ENCODE measurements at places on chromosomes 1 and 21. TPM values are rescaled to one million over a fixed set of nuclear protein-coding genes. Genes with fewer than 3 reads are reported as not detected.

- DNase-seq: peak; percentile 31
Measured at GRCh38 chr1:6547301-6547700, 7.0 kb downstream of the NOL9 start.

DNA sequence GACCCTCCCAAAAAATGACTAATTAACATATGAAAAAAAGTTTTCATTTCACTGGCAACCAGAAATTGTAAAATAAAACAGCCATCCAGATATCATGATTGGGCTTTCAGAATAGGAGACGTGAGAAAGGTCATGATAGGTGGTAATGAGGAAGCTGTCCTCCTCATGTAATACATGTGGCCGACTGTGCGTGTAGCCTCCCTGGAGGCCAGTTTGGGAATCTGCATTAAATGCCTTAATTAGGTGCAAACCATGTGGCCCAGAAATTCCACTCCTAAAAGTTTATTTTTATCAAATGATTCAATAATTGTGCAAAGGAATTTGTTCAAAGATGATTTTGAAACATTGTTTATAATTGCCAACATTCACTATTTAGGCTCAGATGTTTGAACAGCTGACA is 127.6 kb upstream of the C1orf105 start:
- no peak for DNase-seq

GRCh38 chr1:26031611-26032220 is 10.1 kb downstream of the EXTL1 start:
- no peak for DNase-seq

DNA sequence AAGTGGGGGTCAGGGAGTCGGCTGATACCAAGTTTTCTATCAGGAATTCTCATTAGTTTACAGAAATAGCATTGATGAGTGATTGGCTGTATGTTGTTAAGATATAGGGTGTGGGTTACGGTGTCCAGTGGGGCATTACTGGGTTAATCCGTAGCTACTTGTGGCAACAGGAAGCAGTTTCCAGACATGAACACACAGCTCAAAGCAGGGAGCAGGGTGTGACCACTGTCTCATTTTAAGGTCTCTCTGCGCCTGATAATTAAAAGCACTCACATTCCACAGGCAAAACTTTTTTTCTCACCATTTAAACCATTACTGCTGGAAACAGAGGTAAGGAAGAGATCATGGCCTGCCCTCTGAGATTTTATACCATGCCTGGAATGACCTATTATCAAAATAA is 114.9 kb downstream of the SIK1 start:
- no peak for DNase-seq

GRCh38 chr1:16164213-16165072 is 8.6 kb upstream of the EPHA2 start:
- peak; percentile 93 for DNase-seq

DNA sequence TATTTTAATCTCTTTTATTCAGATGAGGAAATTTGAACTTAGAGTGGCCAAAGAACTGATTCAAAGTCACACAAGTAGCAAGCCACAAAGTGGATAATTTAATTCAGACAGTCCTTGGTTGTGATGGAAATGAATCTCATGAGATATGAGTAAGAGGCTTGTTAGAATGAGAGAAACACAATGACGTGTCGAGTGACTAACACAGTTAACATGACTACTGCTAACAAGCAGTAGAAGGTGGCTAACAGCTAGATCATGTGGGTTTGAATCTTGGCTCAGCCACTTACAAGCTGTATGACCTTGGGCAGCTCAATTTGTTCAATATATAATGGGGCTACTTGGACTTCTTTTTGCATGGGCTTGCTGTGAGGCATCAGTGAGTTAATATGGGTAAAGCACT is 104.5 kb upstream of the LMO4 start:
- peak; percentile 98 for DNase-seq

- no peak for DNase-seq
Measured at GRCh38 chr1:234253732-234254131, 119.5 kb upstream of the COA6 start.

GRCh38 chr1:28510970-28511440 is 5.2 kb downstream of the RCC1 start:
- DNase-seq: peak; percentile 43

- no peak for DNase-seq
Measured at GRCh38 chr1:156143765-156144489, 9.5 kb upstream of the SEMA4A start.

- peak; percentile 65 for DNase-seq
Measured at GRCh38 chr1:94654031-94654430, 112.5 kb upstream of the F3 start.

- DNase-seq: peak; percentile 22
Measured at GRCh38 chr1:156652131-156652991, 10.4 kb downstream of the BCAN start.

DNA sequence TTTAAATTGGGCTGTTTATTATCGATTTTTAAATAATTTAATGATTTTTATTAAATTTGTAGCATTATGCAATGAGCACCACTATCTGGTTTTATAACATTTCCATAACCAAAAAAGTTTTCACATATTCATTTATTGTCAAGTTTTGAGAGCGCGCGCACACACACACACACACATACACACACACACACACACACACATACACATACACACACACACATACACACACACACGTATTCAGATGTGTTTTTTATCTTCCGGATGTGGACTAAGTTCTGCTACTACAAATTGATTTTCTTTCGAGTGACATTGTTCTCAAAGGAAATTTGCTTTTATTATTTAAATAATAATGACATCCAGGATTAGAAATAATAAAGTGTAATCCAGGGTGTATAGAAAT is 16.3 kb downstream of the CACHD1 start:
- DNase-seq: no peak

DNA sequence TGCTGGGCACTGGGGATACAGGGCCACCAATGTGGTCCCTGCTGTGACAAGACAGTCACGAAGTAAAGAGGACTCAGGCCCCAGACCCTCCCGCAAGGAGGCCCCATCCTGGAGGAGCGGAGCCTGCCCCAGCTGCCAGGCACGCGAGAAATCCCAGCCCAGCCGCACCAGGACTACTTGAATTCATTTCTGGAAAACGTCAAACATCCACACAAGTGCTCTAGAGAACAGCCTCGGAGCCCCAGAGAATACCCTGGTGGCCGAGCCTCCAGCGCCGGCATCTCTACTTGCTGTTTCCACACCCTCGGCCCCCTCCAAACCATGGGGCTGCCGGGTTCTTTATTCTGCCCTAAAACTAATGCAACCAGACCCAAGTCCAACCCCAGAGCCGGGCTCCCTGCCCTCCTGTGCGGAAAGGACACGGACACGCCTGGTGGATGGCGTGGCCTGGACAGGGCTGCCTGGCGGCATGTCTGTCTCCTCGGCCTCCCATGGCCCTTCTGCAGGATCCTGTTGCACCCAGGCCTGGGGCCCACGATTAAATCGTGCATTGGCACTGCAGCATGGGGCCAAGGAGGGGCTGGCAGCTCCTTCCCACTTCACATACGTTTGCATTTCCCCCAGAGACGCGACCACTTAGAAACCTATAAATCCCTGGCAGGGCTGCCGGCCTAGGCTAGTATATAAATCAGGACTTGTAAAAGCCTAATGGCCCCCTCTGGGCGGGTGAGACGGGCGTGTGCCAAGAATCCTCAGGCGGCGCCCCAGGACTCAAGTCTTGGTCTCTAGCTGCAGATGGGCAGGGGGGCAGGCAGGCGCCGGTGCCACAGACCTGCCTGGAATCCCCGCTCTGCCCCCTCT is 41.2 kb downstream of the DMRTB1 start:
- no peak for DNase-seq

GRCh38 chr21:45032977-45033710 is 41.2 kb upstream of the ADARB1 start:
- DNase-seq: no peak

DNA sequence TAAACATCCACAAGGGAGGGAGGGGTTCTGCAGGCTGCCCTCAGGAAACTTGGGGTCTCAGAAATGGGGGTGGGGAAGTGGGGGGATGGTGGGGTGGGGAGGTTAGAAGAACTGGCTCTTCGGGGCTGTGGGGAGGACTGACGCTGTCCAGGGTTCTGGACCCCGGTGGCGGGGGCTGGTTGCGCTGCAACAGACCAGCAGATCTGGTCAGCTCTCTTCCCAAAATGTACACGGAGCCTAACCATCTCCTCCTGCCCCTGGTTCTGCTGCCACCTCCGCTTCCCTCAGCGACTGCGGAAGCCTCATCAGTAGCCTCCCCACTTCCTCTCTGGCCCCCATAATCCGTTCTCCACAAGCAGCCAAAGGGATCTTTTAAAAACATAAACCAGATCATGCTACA is 29.3 kb upstream of the C1QA start:
- DNase-seq: no peak

DNA sequence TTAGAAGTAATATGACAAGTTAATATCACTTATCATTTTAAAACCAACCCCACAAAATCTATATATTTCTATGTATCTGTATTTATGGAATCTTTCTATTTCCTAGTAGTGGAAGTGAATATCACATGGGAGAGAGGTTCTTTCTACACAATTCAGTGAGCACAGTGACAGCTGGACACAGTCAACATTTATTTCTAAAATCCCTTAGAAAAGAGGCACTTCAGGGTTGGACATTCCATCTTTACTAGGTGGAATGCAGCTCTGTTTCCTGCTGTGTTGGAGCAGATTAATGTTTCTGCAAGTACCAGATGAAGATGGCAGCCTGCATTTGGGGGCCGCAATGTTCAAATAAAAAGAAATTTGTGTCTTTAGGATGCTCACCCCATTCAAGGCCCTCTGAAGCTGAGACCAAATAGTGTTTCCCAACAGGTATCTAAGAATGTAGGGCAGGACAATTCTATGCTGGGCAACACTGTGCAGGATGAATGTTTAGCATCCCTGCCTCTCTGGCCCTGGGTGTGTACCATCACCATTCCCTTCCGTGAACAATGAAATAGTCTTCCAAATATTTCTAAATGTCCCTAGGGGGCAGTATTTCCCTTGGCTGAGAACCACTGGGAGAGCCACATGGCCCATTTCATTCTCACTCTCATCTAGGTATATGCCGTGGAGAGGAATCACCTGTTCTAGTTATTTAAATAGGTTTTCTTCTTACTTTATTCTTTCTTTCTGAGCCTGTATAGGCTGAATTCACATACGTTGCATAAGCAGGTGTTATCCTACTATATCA is 394.8 kb downstream of the PRDM2 start:
- peak; percentile 9 for DNase-seq

- DNase-seq: no peak
Measured at GRCh38 chr1:96361961-96362360, 359.6 kb upstream of the PTBP2 start.

DNA sequence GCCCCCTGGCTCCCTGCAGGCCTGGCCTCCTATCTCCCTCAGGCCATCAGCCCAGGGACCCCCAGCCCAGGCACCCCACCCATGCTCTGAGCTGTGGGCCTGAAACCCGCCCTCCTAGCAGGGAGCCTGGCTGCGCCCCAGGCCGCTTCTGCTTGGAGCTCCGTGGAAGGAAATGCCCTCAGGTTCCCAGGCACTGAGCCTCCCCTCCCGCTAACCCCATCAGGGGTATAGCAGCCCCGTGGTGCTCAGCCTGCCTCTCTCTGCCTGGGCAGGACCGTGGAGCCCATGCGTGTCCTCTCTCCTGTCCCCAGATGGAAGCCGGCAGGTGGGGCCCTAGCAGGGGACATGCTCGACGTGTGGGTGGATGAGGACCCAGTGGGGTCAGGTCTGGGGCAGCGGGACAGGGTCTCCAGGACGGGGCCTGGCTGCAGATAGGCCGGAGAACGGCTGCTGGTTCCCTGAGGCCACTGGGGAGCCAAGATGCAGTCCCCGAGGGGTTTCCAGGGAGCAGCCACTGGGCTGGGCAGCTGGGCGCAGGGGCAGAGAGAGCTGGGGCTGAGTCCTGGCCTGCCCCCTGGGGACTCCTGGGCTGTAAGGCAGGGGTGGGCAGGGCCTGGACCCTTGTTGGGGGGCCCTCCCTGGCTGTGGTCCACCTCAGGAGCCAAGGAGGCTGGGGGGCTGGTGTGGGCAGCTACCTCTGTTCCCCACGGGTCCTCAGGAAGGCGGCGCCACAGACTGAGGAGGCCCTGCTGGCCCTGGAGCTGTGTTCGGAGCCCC is 75.5 kb downstream of the MORN1 start:
- DNase-seq: no peak

GRCh38 chr1:166969074-166969677 is 6.2 kb downstream of the ILDR2 start:
- no peak for DNase-seq

DNA sequence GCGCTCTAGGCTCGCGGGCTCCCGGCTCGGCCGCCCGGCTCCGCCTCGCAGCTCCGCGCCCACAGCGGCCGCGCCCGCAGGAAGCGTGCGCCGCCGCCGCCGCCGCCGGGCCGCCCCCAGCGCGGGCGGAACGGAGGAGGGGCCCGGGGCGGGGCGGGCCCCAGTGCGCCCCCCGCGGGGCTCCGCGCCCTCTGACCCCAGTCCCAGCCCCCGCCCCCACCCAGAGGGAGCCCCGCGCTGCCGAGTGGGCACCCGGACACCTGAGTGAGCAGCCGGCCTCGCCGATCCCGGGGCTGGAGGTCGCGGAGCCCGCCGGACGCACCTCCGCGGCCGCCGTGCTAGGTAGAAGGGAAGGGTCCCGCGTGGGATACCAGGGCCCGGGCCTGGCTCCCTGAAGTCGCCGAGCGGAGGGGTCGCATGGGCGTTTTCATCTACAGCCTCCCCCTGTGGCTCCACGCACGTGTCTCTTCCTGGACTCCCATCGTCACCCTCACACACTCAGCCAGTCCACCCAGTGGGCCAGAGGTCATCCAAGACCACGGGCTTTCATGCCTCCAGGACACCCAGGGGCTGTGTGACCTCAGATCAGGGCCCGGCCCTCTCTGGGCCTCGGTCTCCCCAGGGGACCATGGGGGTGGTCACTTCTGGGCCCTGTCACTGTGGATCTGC is at the start of gene SDC3:
Gene SDC3, minus strand, starts transcription at position 63 of the 669 bp plus-strand sequence. CDS start 172 bp downstream, outside the sequence.
- DNase-seq: no peak

GRCh38 chr1:245863566-245864184 is 643.4 kb downstream of the SMYD3 start:
- no peak for DNase-seq

The AKT3 gene
- 15.7 TPM for total RNA-seq

The FLG gene
- 1.0 TPM for total RNA-seq

The RSBN1 gene
- total RNA-seq: 13.7 TPM

The FAM43B gene
- not detected for total RNA-seq

The HUNK gene
- total RNA-seq: not detected

The HSF2BP gene
- 4.0 TPM for total RNA-seq

The AIM2 gene
- not detected for total RNA-seq

The TADA1 gene
- total RNA-seq: 13.5 TPM

The ADCY10 gene
- 0.17 TPM for total RNA-seq

The LENEP gene
- total RNA-seq: 1.5 TPM

The HSD3B2 gene
- total RNA-seq: not detected

The PTGFRN gene
- total RNA-seq: 143 TPM

The PDZK1 gene
- total RNA-seq: 7.0 TPM

The TNFRSF25 gene
- total RNA-seq: 60.9 TPM

The VAV3 gene
- 0.35 TPM for total RNA-seq

All from mammary epithelial cell (primary cell).